Activated naive CD8-positive, alpha-beta T cell treated with anti-CD3 and anti-CD28 coated beads for 36 hours (primary cell): ENCODE measurements at places on chromosomes 11 and 22. TPM values are rescaled to one million over a fixed set of nuclear protein-coding genes. Genes with fewer than 3 reads are reported as not detected.
A peak's percentile ranks its signal among the peaks of the same experiment; 100 is the strongest.

- no peak for DNase-seq
Observed at GRCh38 chr11:111447931-111448330, 64.3 kb downstream of the BTG4 start.

GRCh38 chr11:120715239-120715638 lies 203.7 kb downstream of the GRIK4 start:
- DNase-seq: no peak

DNA sequence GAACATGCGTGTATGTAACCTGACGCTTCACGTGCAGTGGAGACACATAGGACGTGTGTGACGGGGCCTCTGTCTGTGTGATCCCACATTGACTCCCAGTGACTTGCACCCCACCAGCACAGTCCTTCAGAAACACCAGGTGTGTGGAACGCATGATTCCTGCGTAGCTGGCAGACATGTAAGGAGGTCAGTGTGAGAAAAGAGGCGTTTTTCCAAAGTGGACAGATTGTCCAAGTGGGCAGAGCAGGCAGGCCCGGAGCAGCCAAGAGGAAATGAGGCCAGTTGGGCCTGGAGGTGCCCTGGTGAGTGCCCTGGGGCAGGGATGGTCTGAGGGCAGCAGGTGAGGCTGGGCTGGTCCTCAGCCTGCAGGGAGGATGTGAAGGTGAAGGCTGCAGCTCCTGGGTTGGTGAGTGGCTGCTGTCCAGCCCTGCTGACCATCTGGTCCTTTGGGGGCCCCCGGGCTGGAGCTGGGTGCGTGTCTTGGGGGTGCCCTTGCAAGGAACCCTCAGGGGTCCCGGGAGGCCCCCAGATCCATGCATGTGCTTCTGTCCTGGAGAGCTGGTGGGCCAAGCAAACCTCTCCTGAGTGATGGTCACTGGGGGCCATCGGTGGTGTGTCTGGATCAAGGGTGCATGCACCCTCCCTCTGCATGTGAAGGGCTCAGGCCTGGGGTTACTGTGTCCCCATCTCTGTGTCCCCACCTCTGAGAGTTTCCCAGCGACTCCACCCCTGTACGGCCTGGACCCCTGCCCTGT lies 26.6 kb downstream of the SHANK3 start:
- DNase-seq: no peak

DNA sequence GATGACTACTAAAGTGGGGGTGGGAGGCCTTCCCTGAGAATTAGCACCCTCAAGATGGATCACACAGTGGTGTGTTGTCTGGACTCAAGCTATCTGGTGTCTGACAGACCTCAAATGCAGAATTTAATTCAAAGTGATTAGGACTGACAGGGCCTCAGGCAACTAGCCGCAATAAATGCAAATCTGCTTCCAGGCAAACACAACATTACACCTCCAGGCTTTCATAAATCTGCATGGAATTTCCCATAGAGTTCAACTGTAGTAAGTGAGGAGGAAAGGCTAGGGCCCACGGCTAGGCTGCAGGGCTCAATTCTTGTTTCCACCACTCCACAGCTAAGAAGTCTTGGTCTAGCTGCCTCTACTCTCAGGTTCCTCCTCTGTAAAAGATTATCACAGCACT lies 331.4 kb downstream of the LARGE1 start:
- no peak for DNase-seq

- no peak for DNase-seq
Observed at GRCh38 chr11:74338963-74339362, 27.5 kb upstream of the P4HA3 start.

DNA sequence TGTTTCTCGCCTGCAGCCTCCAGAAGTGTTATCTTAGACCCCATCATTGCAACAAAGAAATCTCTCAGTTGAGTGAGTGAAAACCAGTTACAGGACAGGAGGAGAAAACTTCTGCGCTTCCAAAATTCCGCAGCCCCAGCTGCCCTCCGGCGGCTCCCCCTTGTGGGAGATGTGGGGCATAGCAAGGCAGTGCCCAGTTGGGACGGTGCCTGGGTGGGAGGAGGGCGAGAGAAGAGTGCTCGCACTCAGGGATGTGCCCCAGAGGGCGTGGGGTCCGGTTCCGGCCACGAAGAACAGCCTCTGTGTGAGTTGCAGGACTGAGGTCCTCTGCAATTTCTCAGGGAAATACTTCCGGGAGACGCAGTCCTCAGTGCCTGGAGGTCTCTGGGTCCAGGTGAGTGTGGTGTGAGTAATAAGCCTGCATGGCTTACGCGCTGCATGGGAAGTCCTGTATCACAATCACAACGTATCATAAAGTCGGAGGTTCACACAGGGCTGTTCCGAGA lies 87.0 kb upstream of the BLID start:
- DNase-seq: peak; percentile 45

Gene HEPN1
- not detected for total RNA-seq

Gene EFEMP2
- 8.5 TPM for total RNA-seq

Gene SLC43A3
- total RNA-seq: 348 TPM

Gene SLC22A12
- not detected for total RNA-seq

Gene RCOR2
- 0.82 TPM for total RNA-seq
